ENCODE measurements at places on chromosomes 2 and 18.

DNA sequence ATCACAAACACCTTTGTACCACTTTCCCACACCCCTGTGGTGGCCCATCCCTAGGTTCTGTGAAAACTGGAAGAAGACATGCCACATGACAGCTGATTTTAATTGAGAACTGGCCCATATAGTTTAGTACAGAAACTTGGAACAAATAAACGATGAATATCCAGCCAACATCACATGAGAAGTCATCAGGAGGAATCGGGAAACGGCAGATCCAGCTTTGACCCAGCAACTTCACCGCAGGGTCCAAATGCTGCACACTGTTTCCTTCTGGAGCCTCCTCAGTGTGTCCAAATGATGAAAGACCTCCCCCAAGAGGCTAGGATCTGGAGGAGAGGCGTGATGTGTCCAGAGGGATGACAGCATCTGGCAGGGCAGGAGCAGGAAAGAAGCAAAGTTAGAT, 75.5 kb downstream of the COPS8 start:
- no peak for DNase-seq

- no peak for DNase-seq
Measured at GRCh38 chr2:199744724-199745123, 106.3 kb downstream of the FTCDNL1 start.

- DNase-seq, result no peak
Measured at GRCh38 chr2:124526221-124526620, 501.1 kb downstream of the CNTNAP5 start.

- DNase-seq, result peak; percentile 90
Measured at GRCh38 chr2:206442833-206443734, at the start of gene ADAM23. ADAM23 (plus strand) TSS chr2:206443532; CDS start chr2:206443867, 335 bp downstream.

- no peak for DNase-seq
Measured at GRCh38 chr2:42900289-42900891, 108.0 kb upstream of the HAAO start.

- no peak for DNase-seq
Measured at GRCh38 chr2:162184821-162185450, 32.9 kb upstream of the GCG start.

- DNase-seq, result no peak
Measured at GRCh38 chr2:116537811-116538210, 1276.7 kb upstream of the DDX18 start.

GRCh38 chr2:177093371-177093770, 119.2 kb upstream of the HNRNPA3 start:
- DNase-seq, result no peak

- DNase-seq, result no peak
Measured at GRCh38 chr2:20641123-20641985, 9.5 kb downstream of the HS1BP3 start.

- DNase-seq, result peak; percentile 33
Measured at GRCh38 chr18:77133835-77134496, 1.4 kb upstream of the MBP start.

DNA sequence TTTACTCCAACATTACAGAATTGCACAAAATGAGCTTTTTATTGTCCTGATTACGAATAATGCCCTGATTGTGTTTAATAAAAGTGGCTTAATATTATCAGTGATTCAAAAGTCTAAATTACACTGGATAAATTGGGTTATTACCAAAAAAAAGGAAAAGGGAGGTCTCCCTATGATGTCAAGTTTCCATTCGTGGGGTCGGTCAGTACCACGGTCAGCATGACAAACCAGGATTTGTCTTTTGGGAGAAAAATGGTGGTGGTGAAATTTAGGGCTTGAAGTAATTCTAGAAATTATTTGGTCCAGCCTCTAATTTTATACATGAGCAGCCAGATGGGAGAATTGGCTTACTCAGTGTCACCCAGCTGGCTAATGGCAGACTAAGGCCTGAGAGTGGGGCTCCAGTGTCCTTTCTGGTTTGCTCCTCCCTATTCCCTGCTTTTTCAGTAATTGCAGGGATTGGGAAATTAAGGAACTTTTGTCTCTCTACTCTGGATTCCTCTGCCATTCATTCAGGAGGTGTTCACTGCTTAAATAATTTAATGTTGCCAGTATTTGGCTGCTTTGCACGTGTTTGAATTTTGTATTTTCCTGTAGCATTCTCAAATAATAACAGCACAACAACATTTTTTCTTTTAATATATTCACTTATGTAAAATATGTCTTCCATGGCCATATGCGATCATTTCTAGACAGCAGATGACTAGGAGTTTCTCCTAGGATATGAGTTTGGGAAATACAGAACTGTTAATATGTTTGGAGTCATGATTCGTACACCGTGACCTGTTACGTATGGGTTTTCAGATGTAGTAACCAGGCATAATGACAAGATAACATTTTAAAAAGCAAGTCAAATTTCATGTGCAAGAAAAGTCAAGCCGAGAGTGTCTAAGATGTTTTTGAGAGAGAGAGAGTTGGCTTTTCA, 128.9 kb upstream of the NOSTRIN start:
- no peak for DNase-seq

DNA sequence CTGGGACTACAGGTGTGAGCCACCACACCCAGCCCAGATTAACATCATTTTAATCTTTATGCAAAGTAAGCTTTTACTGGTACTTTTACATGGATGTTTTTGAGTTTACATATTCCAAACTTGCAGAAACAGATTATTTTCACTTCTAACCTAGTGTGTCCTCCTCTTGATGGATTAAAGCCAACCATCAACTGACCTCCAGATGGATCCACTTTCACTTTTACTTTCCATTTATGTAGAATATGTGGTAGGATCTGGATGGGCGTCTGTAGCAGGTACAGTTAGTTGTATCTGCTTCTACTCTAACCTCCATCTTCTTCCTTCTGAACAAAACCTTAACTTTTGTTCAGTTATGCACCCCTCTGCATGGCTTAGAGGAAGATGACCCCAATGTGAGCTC, 264.1 kb downstream of the CDH20 start:
- no peak for DNase-seq

- DNase-seq, result no peak
Measured at GRCh38 chr2:161976295-161976694, 97.7 kb downstream of the DPP4 start.

DNA sequence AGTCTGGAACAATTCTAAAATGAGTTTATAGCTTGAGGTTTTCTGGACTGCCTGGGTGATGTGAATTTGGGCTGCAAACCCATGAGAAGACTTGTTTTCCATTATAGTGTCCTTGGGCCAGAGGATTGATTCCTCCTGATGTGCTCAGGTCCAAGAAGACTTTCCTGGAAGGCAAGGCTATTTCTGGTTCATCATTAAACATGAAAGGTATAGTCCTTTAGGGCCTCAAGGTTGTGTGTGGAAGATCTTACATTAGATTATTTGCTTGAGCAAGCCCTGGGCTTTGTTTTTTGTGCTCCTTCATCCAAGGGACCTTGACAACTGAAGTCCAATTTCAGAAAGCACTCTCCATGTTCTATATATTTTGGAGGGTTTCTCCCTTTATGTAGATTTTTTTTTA, 26.8 kb upstream of the NEDD4L start:
- no peak for DNase-seq

DNA sequence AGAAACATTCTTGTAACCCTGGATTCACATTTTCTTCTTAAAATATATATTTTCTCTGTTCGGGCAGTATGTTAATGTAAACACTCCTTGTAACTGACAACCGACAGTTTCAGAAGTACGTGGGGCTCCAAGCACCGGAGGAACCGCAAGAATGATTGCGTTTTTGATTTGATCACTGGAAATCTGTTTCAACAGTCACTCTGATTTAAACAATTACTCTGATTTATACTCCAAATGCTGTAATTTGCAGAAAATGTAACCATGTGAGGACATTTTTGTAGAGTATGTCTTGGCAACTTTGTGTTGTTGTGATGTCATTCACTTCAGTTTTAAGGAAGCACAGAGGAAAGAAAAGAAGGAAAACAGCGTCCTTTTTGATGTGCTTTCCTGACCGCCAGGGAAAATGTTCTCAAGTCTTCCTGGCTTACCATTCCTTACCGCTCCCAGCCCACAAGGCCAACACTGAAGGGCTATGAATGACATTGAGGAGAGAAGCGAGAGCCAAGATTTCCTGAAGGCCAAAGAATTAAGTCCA, 77.7 kb downstream of the APOB start:
- DNase-seq, result no peak

DNA sequence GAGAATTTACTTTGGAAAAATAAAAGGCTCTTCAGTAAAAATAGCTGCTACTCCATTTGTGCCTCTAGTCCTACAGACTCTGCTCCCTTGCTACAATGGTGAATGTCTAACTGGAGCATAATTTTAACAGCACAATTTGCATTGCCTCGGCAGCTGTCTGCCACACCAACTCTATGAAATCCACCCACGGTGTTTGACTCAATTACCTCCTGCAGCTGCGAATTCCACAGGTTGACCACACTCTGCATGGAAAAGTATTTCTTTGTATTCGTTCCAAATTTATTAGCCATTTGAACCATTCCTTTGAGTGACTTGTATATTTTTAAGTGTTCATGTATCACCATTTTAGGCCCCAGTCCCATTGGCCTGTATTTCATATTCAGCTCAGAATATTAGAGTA, 182.1 kb upstream of the CCDC68 start:
- no peak for DNase-seq

GRCh38 chr2:44768438-44769236, 172.9 kb upstream of the SIX3 start:
- no peak for DNase-seq

DNA sequence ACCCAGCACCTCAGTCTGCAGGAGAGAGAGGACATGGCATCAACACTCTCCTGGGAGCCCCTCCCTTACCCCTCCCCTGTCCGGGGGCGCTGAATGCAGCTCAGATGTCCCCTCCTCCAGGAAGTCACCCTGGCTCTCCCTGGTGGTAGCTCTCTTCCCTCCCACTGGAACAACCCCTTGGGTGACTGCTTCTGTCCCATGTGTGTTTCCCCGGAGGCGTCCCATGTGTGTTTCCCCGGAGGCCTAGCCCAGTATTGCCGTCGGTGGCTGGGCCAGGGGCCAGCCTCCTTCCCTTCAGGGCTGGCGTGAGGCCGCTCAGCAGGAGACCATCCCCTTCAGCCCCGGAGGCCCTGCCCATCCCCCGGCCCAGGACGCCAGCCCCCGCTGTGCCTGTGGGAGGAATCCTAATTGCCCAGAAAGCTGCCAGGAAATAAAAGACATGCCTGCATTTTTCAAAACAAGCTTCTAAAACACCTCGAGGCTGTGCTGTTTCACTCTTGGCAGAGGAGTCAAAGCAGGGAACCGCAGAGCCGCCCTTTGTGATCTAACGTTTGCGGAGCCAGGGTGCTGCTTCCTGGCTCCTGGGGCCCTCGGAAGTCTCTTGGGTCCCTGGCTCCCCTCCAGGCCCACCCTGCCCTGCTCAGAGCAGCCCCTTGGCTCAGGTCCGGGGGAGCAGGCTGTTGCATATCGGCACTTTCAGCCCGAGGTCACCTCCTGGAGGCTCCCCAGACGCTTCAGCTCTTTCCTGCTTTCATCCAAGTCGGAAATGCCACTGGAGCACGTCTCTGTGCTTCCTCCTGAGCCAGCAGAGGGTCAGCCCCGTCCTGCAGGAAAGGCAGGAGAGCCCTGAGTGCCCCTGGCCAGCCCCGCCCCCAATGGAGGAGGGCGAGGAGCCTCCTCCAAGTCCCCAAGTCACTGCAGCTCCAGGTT, 11.4 kb downstream of the SNED1 start:
- peak; percentile 15 for DNase-seq

DNA sequence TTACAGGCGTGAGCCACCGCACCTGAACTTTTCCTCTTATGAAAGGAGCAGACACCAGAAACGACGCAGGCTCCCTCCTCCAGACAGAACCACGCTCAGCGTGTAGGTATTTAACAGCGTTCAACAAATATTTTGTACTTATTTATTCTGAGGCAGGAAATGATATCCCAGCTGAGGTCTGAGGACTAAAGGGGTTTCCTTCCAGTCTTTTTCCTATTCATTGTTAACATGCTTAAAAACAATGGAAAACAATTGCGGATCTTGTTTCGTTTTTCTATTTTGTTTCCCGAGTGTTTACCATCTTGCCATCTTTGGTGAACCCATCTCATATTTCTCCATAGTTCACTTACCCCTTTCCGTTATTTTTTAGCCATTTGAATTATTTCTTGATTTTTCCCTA, 43.7 kb upstream of the FOSL2 start:
- no peak for DNase-seq

DNA sequence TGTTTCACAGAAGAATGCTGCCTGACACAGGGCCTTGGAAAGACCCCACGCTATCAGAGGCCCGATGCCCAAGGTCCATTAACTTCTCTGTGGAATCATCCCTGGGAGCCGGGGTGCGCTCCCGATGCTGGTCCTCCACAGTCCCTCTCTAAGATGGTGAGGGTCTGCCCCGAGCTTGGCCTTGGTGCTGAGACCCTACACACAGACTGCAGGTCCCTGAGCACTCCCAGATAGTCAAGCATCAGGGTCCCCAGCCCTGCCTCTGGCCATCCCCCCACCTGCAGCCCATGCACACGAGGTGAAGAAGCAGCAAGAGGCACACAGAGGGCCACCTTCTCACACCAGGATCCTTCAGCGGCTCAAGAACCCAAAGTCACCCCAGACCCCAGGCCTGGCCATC, 263.3 kb downstream of the MYCN start:
- no peak for DNase-seq

Measured in NCI-H345 (cell line).